T-helper 22 cell (primary cell): ENCODE measurements at places on chromosomes 11 and 22.

DNA sequence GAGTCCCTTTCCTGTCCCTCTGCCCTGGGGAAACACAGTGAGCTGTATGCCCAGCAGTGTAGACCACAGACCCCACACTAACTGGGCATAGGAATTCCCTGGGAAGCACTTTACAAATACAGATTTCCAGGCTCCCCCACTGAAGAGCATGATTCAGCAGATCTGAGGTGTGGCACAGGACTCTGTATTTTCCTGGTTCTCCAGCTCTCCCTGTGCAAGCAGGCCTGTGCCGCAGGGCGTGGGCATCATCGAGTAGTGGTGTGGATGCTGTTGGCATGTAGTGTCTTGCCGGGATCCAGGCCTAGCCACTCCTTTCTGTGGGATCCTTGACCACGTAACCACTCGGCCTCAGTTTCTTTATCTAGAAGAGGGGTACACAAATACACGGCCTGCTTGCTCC lies 49.9 kb downstream of the GALNT18 start:
- DNase-seq = no peak

DNA sequence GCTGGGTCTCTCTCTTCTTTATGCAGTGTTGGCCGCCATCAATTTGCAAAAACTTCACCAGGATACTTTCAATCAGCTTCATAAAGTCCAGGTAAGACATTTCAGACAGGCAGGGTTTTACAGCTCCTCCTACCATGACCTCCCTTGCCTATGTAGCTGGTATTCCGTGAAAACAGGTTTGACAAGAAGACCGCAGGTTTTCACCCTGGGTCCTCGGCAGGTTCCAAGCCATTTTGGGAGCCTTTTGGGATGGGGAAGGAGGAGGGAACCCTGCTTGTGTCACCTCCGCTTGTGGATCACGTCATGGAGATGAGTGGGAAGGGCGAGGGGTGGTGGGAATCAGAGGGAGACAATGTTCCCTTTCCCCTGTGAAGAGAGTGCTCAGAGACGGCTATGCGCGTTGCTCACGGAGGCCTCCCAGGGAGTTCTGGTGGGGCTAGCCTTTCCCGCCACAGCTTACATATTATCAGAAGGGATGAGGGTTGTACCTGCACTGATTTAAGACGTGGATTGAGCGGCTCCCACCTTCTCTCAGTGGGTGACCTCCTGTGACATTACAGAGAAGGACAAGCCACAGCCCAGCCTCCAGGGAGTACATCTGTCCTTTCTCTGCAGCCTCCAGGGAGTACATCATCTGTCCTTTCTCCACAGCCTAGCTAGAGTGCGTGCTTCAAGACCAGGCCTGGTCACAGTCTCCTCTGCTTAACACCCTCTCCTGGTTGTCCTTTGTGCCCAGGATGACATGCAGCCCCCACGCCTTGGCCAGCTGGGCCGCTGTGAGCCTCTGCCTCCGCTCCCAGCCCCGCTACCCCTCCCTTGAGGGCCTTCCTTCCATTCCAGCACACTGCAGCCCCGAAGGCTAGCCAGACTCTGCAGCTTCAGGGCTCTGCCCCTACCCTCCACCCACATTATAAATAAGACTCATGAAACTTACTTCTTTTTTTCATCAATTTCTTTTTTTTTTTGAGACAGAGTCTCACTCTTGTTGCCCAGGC lies 17.2 kb downstream of the GLB1L3 start:
- DNase-seq = no peak

- DNase-seq = no peak
Measured at GRCh38 chr11:86800076-86800959, at the start of gene PRSS23. TSS of gene PRSS23 (plus strand) at chr11:86800542. CDS start at chr11:86807644, 7,102 bp downstream.

- no peak for DNase-seq
Measured at GRCh38 chr11:86440305-86440716, 65.6 kb downstream of the CCDC81 start.

DNA sequence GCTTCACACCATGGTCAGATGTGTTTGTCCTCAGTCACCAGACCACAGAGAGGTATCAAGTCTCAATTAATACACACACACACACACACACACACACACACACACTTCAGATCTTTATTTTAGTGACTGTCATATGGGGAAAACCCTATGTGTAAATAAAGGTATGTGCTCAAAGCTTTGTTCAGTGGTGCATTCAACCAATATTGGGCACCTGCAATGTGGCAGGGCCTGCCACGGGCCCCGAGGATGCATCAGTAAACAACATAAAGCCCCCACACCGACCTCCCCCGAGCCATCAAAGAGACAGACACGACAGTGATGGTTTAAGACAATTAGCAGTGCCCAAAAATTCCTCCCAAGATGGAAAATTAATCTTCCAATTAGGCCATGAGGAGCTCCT lies 51.6 kb downstream of the SHANK2 start:
- no peak for DNase-seq

DNA sequence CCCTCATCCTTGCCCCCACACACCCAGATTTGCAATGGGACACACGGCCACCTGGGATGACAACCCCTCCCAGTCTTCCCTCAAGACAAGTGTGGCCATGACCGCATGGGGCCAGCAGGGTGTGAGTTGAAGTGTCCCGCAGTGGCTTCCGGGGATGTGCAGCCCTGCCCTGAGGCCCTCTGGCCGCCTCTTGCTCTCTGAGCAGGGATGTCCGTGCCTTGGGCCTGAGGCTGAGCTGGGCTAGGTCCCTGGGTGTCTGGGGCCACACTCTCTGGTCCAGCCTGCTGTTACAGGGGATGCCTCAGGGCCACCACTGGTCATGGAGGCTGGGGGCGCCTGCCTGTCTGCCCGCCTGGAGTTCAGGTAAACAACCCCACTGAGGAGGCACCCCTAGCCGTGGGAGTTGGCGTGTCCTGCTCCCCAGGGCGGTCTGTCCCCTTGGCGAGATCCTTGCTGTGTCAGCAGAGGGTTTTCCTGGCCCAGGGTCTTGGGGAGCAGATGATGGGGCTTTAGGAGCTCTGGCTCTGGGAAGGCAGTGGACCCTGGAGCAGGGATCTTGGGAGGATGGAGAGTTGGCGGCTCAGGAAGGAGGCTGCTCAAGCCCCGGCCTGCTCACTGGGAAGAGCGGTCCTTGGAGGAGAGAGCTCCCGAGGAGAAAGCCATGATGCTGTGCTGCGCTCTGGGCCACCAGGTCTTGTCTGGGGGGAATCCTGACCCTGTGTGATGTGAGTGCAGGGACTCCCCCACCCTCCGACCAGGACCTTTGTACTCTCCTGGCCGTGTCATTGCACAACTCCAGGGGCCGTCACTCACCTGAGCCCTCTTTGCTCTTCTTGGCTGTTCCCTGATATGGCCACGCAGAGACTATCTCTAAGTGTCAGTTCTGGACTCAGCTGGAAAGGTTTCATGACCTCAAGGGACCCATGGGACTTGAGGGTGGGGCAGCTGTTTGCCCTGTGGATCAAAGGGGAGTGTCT lies 67.9 kb downstream of the KCNQ1 start:
- DNase-seq = no peak

DNA sequence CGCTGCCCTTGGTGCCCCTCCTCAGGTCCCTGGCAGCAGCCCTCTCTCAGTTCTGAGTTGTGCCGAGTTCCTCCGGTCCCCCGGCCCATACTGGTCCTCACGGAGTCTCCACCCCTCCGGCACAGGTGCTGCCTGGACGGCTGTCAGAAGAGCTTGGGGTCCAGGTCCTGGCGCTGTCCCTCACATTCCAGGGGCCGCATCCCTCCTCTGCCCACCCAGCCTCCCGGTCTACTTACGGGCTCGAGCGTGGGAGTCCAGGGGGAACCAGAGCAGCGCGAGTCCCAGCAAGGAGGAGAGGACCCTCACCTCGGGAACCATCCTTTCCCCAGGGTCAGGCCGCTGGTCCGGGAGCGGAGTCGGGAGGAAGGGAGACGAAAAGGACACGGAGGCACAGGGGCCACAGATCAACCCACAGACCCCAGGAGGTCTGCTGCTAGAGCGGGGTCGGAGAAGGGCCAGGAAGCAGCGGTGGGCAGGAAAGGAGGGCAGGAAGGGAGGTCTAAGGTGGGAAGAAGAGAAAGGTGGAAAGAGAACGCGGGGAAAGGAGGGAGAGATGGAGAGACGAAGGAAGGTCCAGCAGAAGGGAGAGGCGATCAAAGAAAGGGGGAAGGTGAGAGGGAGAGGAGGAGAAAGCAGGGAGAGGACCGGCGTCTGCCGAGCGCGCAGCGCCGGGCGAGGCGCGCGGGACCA lies 510 bp downstream of the CHRDL2 start:
- no peak for DNase-seq

DNA sequence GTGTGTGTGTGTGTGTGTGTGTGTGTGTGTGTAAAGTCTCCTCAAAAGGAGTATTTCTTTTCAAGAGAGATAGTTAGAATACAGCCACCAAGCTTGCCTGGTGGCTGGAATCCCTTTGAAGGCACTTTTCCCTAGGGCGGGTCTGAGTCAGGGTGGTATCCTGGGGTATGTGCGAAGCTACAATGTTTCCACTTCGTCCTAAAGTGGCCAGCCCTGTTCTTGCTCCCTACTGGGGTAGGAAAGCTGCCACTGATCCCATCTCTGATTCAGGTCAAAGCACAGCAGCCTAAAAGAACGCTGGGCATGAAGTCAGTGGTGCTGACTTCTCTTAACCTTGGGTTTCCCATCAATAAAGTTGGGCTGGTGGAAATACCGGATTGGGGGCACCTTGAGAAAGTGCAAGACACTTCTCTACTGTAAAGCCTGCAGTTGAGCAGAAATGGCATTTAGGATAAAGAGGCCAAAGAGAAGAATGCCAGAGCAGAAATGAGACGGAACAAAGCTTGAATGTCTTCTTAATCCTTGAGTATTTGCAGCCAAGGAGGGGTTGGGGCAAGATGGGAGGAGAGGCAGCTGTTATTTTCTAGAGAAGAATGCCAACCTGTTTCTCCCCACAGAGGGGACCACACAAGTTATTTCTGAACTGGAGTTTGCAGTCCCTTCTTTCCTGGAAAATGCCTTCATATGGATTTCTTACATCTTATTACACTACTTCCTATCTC lies 35.3 kb downstream of the ZNRF3 start:
- no peak for DNase-seq

DNA sequence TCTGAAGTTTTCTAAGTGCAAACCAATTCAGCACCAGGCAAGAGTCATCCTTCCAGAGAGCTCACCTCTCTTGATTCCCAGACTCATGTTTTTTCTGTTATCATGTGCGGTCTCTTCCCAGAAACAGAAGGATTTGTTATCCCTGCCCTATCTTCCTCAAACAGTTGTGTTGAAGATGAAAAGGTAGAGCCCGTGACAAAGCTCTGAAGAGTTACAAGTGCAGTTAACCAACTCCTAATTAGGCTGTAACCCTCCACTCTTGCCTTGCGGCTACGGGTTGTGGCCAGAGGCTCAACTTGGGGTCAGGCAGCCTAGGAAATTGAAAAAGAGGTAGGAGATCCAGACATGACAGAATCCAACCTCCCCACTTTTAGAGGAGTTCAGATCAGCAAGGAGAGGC lies 76.2 kb upstream of the CADM1 start:
- DNase-seq = no peak

- DNase-seq = no peak
Measured at GRCh38 chr11:120842195-120842594, 181.7 kb upstream of the TBCEL start.

GRCh38 chr11:35799655-35800054 lies 137.1 kb downstream of the TRIM44 start:
- no peak for DNase-seq

DNA sequence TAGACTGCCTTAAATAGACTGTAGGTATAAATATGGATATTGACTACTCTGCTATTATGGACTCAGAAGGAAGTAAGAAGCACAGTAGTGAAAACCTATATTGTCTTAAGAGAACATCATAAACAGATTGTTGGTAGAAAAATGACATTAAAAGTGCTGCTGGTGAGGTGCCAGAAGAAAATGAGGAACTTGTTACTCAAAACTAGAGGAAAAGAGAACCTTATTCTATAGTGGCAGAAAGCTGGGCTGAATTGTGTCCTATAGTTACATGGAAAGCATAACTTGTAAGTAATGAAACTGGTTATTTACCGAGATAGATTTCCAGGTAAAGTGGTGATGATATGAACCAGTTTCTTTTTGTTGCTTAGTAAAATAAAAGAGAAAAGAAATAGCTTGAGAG lies 109.7 kb upstream of the CTSC start:
- no peak for DNase-seq

GRCh38 chr11:12529793-12530192 lies 144.4 kb upstream of the TEAD1 start:
- DNase-seq = no peak

DNA sequence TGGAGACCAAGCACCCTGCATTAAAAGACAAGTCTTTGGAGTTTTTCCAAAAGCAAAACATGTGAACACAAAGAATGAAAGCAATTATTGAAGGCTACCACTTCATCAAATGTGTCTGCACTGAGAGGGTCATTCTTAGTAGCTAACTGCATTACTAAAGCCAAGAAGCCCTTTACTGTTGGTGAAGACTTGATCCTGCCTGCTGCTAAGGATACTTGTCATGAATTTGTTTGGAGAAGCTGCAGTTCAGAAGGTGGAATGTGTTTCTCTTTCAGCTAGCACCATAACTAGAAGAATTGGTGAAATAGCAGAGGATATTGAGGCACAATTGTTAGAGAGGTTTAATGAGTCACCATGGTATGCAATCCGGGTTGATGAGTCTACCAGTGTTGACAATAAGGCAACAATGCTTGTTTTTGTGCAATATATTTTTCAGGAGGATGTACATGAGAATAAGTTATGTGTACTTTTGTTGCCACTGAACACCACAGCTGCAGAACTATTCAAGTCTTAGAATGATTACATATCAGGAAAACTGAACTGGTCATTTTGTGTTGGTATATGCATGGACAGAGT lies 457.3 kb upstream of the ISX start:
- no peak for DNase-seq

DNA sequence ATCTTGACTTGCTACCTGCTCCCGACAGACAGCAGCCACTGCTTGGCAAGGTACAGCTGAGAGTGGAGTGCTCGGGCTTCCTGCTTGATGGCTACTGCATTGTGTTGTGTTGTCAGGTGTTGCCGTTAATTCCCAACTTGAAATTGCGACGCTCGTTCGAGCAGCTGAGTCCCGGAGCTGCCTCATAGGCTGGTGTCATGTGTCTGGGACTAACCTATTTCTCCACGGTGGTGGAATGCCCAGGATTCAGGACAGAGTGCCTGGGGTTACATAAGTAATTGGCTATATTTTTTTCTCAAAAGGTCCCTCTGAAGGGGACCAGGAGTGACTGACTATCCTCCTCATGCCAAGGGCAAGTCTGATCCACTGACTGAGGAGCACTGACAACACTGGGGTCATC lies 18.5 kb downstream of the COMMD9 start:
- no peak for DNase-seq

- no peak for DNase-seq
Measured at GRCh38 chr11:114192841-114193389, 103.3 kb upstream of the NNMT start.

DNA sequence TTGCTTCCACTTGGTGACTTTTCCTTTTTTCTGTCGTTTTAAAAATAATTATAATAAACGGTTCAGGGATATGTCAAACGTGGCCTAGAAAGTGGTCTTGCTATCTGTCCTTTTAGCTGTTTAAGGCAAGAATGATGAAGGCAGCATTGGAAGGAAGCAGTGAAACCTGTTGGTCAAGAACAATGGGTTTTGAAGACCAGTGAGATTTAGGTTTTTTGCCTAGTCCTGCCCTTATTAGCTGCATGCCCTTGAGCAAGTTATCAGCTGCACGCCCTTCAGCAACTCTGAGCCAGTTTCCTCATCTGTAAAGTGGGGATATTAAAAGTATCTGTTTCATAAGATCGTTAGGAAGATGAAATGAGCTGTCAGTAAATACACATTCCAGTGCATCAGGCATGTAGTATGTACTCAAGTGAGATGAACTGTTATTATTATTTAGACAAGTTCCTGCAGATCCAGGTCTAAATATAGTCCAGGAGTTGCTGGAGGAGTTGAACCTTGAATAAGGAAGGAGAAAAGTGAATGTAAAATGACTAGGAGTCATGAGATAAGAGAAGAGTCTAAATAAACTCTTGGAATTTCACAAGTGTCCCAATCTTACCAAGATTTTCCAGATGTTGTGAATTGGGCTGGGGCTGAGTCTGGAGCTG lies 90.8 kb upstream of the HSD17B12 start:
- no peak for DNase-seq
